Activated naive CD8-positive, alpha-beta T cell treated with anti-CD3 and anti-CD28 coated beads, Interleukin-2, amount 10 ng/mL, durations not matched to agents 7 days and 5 days (primary cell): ENCODE measurements at places on chromosomes 4 and X. TPM values are rescaled to one million over a fixed set of nuclear protein-coding genes. Genes with fewer than 3 reads are reported as not detected.

Gene ZNF157
- total RNA-seq, result 1.1 TPM

Gene BTC
- not detected for total RNA-seq

DNA sequence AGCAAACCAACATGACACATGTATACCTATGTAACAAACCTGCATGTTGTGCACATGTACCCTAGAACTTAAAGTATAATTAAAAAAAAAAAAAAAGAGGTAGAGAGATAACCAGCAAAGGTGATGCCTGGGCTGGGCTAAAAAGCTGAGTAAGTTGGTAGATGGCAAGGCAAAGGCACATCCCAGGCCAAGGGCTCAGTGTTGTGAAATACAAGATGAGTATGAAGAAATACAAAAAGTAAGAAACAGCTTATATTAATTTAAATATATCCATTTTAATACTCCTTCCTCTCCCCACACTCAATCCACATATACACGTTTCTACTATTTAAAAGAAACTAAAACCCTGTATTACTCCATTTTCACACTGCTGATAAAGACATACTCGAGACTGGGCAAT is 25.8 kb downstream of the TEC start:
- no peak overlapping the region for H3K4me3 ChIP-seq
- no peaks in the 10 kb centered on the region for H3K4me1 ChIP-seq
- peaks cover 9% of the 10 kb centered on the region for H3K36me3 ChIP-seq
- H3K27me3 ChIP-seq, result peaks cover 2% of the 10 kb centered on the region
- no peak for DNase-seq
- no peak overlapping the region for H3K27ac ChIP-seq

DNA sequence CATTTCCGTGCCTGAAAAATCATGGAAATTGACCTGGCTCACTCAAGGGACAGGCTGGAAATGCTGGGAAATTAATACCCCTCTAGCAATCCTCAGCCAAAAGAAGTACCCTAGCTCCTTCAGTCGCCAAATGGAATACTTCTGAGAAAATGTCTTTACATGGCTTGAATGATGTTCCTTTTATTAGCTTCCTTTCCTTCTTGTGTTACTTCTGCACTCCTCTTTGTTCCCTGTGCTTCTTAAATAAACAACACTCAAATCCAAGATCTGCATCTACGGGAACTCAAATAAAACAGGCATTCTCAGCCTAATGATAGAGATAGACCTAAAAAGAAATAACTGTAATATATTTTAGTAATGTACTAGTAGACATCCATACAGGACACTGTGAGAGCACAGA is 36.1 kb downstream of the SPARCL1 start:
- H3K4me1 ChIP-seq, result peaks cover 3% of the 10 kb centered on the region
- H3K4me3 ChIP-seq, result no peak overlapping the region
- no peak for DNase-seq
- H3K27ac ChIP-seq, result no peak overlapping the region

- no peaks in the 10 kb centered on the region for H3K36me3 ChIP-seq
- DNase-seq, result no peak
- no peak overlapping the region for H3K27ac ChIP-seq
- no peaks in the 10 kb centered on the region for H3K27me3 ChIP-seq
These were observed 104.3 kb downstream of the PARM1 start for GRCh38 chr4:75037252-75037651.

GRCh38 chrX:43661521-43662240 is 5.6 kb downstream of the MAOA start:
- peaks cover 4% of the 10 kb centered on the region for H3K4me1 ChIP-seq
- peaks cover 2% of the 10 kb centered on the region for H3K27me3 ChIP-seq
- no peak overlapping the region for H3K27ac ChIP-seq
- H3K4me3 ChIP-seq, result no peak overlapping the region

- H3K4me1 ChIP-seq, result no peaks in the 10 kb centered on the region
- H3K27me3 ChIP-seq, result peaks cover 20% of the 10 kb centered on the region
- H3K4me3 ChIP-seq, result no peak overlapping the region
- no peak for DNase-seq
These were observed 88.1 kb upstream of the LCORL start for GRCh38 chr4:18109676-18110075.

GRCh38 chrX:38929966-38930421 is 128.7 kb downstream of the MID1IP1 start:
- no peaks in the 10 kb centered on the region for H3K36me3 ChIP-seq
- DNase-seq, result no peak
- H3K4me3 ChIP-seq, result no peak overlapping the region
- H3K27ac ChIP-seq, result no peak overlapping the region

GRCh38 chr4:181224852-181225251 is 1018.4 kb upstream of the TENM3 start:
- no peaks in the 10 kb centered on the region for H3K27me3 ChIP-seq
- no peaks in the 10 kb centered on the region for H3K36me3 ChIP-seq
- H3K4me1 ChIP-seq, result no peaks in the 10 kb centered on the region
- no peak for DNase-seq

- peaks cover 58% of the 10 kb centered on the region for H3K4me1 ChIP-seq
- peak overlapping the region; percentile 89 for H3K4me3 ChIP-seq
- H3K36me3 ChIP-seq, result no peaks in the 10 kb centered on the region
- H3K27me3 ChIP-seq, result no peaks in the 10 kb centered on the region
- no peak for DNase-seq
These were observed 3.3 kb downstream of the KLF3 start for GRCh38 chr4:38667085-38667893.

DNA sequence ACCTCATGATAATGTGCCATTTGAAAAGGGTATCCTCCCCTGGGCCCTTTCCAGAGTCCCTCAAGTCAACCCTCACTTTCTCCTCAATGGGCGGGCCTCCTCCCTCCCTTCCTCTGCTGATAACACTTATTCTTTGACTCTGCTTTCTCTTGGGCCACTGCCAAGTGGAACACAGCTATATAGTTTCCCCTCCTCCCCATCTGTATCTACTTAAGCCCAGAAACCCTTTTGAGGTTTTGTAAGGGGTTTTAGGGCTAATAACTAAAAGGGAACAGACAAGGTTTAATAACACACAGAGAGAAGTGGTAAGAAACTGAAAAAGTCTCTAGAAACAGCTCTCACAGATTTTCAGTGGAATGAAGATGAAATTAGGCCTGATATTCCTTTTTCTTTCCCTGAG is 116.7 kb downstream of the GPC3 start:
- no peak for DNase-seq
- H3K4me3 ChIP-seq, result no peak overlapping the region
- no peaks in the 10 kb centered on the region for H3K36me3 ChIP-seq
- H3K27ac ChIP-seq, result no peak overlapping the region
- no peaks in the 10 kb centered on the region for H3K27me3 ChIP-seq
- H3K4me1 ChIP-seq, result no peaks in the 10 kb centered on the region

DNA sequence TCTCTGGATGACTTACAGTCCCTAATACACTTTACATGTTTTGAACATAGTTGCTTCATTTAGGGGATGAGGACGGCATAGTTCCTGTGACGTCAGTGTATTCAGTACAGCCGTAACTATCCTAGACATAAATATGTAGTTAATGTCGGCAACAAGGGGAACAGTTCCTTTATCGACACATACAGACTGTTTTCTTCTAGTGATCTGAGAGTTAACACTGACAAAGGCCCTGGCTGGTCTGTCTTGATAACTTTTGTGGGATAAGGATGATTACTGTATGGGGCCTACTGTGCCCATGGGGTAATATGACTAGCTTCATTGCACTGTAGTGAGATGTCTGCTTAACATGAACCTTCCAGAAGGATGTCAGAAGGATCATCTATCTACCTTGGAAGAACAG is 131.2 kb downstream of the ZNF518B start:
- H3K36me3 ChIP-seq, result no peaks in the 10 kb centered on the region
- no peak for DNase-seq
- no peaks in the 10 kb centered on the region for H3K4me1 ChIP-seq
- H3K27ac ChIP-seq, result no peak overlapping the region
- H3K4me3 ChIP-seq, result no peak overlapping the region
- no peaks in the 10 kb centered on the region for H3K27me3 ChIP-seq

DNA sequence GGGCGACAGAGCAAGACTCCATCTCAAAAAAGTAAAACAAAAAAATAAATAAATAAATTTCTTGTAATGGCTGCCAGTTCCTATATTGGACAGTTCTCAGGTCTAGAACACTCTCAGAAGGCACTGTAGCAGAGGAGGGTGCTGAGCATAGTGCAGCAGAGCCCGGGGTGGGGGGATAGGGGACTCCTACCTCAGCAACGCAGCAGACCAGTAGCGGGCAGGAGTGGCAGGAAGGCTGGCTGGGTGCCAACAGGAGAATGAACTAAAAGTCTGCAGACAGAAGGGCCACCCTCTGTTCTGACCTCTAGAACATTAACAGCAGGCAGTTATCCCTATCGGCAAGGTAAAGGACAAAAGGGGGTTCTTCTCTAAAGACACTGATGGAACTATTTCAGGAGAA is 20.2 kb downstream of the PDK3 start:
- peaks cover 13% of the 10 kb centered on the region for H3K36me3 ChIP-seq
- H3K4me1 ChIP-seq, result peaks cover 7% of the 10 kb centered on the region
- H3K4me3 ChIP-seq, result no peak overlapping the region
- H3K27ac ChIP-seq, result no peak overlapping the region

DNA sequence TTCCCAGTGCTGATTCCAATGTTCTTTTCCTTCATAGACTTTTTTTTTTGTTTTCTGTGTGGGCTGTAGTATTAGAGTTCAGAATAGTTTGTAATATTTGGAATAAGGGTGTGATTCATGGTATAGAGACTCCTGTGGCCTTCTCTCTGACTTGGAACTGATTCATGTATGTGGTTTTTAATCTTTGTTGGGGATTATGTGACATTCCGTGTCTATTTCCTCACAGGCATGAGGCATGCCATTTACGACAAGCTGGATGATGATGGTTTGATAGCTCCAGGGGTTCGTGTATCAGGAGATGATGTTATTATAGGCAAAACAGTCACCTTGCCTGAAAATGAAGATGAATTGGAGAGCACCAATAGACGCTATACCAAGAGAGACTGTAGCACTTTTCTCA is 44.4 kb downstream of the POLR2B start:
- H3K27me3 ChIP-seq, result no peaks in the 10 kb centered on the region
- H3K4me1 ChIP-seq, result peaks cover 4% of the 10 kb centered on the region
- peaks cover 52% of the 10 kb centered on the region for H3K36me3 ChIP-seq
- no peak overlapping the region for H3K4me3 ChIP-seq
- DNase-seq, result no peak
- H3K27ac ChIP-seq, result no peak overlapping the region

DNA sequence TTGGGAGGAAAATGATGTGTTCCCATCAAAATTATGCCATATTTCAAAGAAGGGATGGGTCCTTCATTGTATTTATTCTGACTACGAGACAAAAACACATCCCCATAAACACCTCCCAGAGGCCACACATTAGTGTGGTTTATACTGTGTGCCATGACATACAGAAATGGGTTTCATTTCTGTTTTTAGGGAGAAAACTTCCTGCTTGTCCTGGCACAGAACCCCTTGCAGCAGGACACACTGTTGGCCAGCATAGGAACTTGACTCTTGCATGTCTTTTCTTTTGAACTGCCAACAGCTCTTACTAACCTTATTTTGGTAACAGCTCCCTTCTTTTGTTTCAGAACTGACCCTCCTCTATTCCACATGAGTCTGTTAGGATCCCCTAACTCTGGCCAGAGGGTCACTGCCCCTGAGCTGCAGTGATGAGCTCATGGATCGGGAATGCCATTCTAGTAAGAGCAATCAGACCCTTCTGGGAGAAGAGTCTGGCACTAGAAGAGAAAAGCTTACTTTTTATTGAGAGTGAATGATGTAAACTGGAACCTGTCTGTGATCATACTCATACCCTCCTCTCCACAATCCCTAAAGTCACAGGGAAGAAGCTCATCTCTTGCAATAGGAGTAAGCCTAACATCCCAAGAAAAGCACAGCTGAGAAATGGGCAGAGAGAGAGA is 86.4 kb downstream of the SMIM20 start:
- H3K4me3 ChIP-seq, result no peak overlapping the region
- H3K36me3 ChIP-seq, result no peaks in the 10 kb centered on the region
- no peak for DNase-seq
- H3K27me3 ChIP-seq, result peaks cover 17% of the 10 kb centered on the region

DNA sequence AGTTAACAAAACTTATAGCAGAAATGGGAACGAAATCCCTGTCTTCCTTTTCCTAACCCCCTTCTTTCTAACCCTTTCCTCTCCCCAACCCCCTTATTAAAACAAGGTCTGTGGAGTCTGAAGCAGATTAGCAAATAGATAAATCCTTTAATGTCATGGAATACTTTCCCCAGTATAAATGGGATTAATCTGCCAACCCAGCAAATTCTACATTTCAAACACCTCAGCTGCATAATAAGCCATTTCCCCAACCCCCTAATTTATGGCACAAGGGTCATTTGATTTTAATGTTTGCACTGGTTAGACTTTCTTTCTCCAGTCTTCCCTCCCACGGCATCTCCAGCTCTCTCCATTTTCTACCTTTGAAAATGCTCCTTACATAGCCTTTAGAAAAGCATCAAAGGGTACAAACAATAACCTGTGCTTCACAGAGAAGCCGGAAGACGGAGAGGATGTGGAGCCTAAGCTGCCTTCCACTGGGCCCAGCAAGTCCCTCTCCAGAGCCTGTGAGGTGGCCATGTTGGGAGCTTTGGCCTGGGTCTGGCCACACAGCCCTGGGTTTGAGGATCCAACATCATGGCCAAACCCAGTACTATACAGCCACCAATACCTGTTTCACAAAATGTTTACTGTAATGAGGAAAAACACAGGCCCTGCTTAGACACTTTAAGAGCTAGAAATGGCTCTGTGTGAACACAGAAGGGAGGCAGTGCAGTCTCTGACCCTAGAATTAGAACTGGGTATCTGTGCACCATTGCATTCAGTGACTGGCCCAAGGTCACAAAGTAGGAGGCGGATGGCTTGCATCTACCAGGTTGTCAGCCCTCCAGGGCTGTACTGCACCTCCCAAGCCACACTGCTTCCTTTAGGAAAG is 56.9 kb upstream of the SPRY1 start:
- H3K4me1 ChIP-seq, result no peaks in the 10 kb centered on the region
- DNase-seq, result no peak
- no peak overlapping the region for H3K4me3 ChIP-seq
- peaks cover 9% of the 10 kb centered on the region for H3K27me3 ChIP-seq
- H3K27ac ChIP-seq, result no peak overlapping the region

DNA sequence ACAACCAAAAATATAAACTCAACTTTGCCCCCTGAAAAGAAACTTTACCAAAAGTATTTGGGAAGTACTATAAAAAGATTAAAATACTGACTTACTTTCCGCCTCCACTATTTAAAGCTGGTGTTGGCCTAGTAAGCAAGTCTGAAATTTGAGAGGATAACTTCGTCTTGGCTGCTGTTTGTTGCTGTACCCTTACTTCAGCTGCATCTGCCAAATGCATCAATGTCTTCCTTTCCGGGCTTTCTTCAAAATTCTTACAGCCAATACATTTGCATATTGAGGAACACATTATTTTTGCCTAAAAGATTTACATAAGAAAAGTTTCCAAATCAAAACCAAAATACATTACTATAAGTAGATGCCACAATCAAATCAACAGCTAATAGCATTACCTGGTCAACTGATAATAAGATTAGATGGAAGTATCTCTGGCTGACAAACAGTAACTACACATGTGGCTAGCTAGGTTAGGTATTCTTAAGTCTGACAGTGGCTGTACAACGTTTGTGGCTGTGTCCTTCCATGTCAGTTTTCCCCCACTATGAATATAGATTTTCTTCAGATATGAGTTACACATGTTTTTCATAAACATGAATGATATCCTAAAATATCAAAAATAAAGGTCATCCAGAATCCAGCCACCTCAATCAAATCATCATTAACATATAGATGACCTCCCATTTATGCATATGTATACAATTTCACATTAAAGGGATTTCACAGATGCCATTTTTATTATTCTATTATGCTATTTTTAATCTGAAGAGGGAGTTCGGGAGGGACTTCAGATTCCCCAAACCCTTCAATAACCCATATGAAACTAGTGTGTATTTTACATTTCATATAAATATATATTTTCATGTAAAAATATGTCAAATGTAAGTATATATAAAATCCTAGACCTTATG is 30.6 kb downstream of the THAP9 start:
- H3K27ac ChIP-seq, result no peak overlapping the region
- H3K27me3 ChIP-seq, result no peaks in the 10 kb centered on the region
- H3K36me3 ChIP-seq, result peaks cover 36% of the 10 kb centered on the region
- H3K4me3 ChIP-seq, result no peak overlapping the region
- no peak for DNase-seq
